ENCODE measurements at places on chromosomes 4 and X.

- no peaks in the 10 kb centered on the region for H3K36me3 ChIP-seq
- no peaks in the 10 kb centered on the region for H3K27me3 ChIP-seq
- H3K4me1 ChIP-seq = no peaks in the 10 kb centered on the region
- no peak for DNase-seq
- H3K27ac ChIP-seq = no peak overlapping the region
These were observed 525.4 kb upstream of the HS3ST1 start for GRCh38 chr4:11954093-11954492.

DNA sequence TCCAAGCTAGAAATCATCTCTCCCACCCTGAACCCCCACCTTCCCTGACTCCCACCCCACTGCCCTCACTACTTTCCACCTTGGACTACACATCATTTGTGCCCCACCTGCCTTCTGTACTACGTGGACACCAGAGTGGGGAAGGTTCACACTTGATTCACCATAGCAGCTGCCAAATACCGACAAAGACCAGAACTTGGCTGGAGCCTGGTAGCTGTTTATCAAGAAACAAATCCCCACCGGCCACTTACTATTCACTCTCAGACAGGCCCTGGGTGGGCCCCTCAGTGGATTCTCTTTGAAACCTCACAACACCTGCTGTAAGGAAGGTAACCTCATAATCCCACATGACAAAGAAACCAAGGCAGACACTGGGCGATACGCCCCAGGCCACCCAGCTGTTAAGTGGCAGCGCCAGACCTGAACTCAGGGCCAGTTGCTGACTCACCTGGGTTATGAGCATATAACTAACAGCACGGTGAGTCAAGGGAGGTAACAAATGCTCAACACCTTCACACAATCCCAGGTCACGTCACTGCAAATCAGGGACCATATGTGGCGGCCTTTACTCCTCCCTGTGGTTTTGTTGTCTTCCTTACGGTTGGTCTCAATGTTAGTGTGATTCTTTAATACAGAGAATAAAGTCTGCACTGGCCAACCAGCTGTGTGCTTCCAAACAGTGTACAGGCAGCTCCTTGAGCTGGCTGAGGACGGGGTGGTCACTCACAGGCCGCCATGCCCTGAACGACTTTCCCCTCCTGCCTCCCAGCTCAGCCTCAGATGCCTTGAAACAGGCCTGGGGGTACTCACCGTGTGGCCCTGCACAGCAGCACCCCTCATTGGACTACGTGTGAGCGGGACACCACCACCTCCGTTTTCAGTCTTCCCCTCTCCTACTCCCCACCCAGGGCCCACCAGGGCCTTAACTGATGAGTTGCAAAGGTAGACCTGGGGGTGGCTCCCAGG lies 7.5 kb downstream of the WDR1 start:
- DNase-seq = peak; percentile 37
- H3K4me1 ChIP-seq = peaks cover 100% of the 10 kb centered on the region
- H3K36me3 ChIP-seq = peaks cover 89% of the 10 kb centered on the region
- H3K27ac ChIP-seq = peak overlapping the region; percentile 74
- H3K27me3 ChIP-seq = no peaks in the 10 kb centered on the region

DNA sequence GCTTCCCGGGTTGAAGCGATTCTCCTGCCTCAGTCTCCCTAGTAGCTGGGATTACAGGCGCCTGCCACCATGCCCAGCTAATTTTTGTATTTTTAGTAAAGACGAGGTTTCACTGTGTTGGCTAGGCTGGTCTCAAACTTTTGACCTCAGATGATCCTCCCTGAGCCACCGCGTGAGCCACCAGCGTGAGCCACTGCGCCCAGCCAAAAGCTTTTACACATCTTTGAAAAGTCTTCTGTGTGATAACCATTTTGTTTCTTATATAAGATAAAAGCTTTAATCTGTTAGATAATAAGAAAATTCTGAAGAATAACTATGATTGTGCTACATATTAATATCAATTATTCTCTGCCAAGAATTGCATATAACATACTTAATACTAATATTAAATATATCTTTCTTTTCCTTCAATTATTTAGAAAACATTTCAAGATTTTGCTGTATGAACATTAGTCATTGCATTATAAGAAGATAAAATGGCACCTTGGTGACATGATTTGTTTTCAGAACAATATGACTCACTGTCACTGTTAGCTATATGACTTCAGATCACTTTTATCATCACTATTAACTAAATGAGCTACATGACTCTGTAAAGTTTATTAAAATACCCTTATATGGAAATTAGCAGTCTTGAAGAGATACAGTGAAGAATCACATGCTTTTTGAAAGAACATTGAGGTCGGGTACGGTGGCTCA lies 33.4 kb downstream of the RUFY3 start:
- H3K36me3 ChIP-seq = no peaks in the 10 kb centered on the region
- H3K4me1 ChIP-seq = no peaks in the 10 kb centered on the region
- no peaks in the 10 kb centered on the region for H3K27me3 ChIP-seq
- no peak overlapping the region for H3K4me3 ChIP-seq
- H3K27ac ChIP-seq = no peak overlapping the region
- no peak for DNase-seq

- no peaks in the 10 kb centered on the region for H3K27me3 ChIP-seq
- H3K27ac ChIP-seq = no peak overlapping the region
- no peak overlapping the region for H3K4me3 ChIP-seq
- H3K4me1 ChIP-seq = no peaks in the 10 kb centered on the region
These were observed 41.6 kb downstream of the KANTR start for GRCh38 chrX:53135581-53135980.

- H3K4me3 ChIP-seq = no peak overlapping the region
- no peaks in the 10 kb centered on the region for H3K4me1 ChIP-seq
- no peak overlapping the region for H3K27ac ChIP-seq
- no peaks in the 10 kb centered on the region for H3K27me3 ChIP-seq
These were observed 1163.5 kb upstream of the PABPC4L start for GRCh38 chr4:135365065-135365464.

DNA sequence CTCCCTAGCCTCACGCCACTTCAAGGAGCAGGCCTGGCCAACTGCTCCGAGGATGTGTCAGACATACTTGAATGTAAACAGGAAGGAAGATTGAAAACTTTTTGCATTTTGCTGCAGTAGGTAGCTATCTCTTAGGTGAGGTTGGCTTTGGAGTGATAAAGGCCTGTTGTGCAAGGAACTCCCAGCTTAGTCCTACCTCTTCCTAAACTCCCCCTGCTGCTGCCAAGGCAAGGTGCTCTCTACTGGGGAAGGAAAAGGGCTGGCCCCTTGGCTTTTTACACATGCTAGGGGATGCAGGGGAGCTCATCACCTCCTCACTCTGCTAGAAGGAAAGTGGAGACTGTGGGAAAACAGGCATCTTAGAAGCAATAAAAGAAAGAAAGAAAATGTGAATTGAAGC lies 10.7 kb upstream of the BRS3 start:
- H3K4me1 ChIP-seq = no peaks in the 10 kb centered on the region
- DNase-seq = no peak
- no peaks in the 10 kb centered on the region for H3K36me3 ChIP-seq
- no peak overlapping the region for H3K4me3 ChIP-seq
- no peak overlapping the region for H3K27ac ChIP-seq

- no peaks in the 10 kb centered on the region for H3K4me1 ChIP-seq
- H3K36me3 ChIP-seq = no peaks in the 10 kb centered on the region
- no peak overlapping the region for H3K27ac ChIP-seq
- H3K4me3 ChIP-seq = no peak overlapping the region
- H3K27me3 ChIP-seq = no peaks in the 10 kb centered on the region
These were observed 51.9 kb upstream of the DHRSX start for GRCh38 chrX:2552621-2553201.

GRCh38 chr4:78059524-78059889 lies 2.4 kb downstream of the FRAS1 start:
- no peaks in the 10 kb centered on the region for H3K36me3 ChIP-seq
- H3K4me1 ChIP-seq = peaks cover 34% of the 10 kb centered on the region
- H3K4me3 ChIP-seq = peak overlapping the region; percentile 28
- H3K27ac ChIP-seq = no peak overlapping the region

DNA sequence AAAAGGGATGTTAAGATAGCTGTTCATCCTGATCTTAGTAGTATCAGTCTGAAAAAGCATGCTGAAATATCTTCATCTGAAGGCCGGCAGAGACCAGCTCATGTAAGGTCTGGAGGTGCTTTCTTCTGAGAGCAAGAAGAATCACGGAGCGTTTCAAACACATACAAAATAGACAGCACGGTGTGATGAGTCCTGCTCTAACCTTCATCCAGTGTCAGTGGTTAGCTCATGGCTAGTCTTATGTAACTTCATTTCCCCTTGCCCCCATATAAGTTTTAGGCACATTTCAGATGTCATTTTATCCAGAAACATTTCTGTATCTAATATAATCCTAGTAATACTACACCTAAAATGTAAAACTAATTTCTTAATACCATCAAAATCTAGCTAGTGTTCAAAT lies 27.8 kb downstream of the ADD1 start:
- peaks cover 32% of the 10 kb centered on the region for H3K4me1 ChIP-seq
- no peak for DNase-seq
- peaks cover 27% of the 10 kb centered on the region for H3K36me3 ChIP-seq
- H3K27ac ChIP-seq = no peak overlapping the region
- H3K4me3 ChIP-seq = no peak overlapping the region
- H3K27me3 ChIP-seq = no peaks in the 10 kb centered on the region

GRCh38 chrX:41317477-41318208 lies 16.3 kb upstream of the DDX3X start:
- no peaks in the 10 kb centered on the region for H3K4me1 ChIP-seq
- H3K4me3 ChIP-seq = no peak overlapping the region
- H3K27me3 ChIP-seq = no peaks in the 10 kb centered on the region
- DNase-seq = no peak
- no peak overlapping the region for H3K27ac ChIP-seq
- no peaks in the 10 kb centered on the region for H3K36me3 ChIP-seq

DNA sequence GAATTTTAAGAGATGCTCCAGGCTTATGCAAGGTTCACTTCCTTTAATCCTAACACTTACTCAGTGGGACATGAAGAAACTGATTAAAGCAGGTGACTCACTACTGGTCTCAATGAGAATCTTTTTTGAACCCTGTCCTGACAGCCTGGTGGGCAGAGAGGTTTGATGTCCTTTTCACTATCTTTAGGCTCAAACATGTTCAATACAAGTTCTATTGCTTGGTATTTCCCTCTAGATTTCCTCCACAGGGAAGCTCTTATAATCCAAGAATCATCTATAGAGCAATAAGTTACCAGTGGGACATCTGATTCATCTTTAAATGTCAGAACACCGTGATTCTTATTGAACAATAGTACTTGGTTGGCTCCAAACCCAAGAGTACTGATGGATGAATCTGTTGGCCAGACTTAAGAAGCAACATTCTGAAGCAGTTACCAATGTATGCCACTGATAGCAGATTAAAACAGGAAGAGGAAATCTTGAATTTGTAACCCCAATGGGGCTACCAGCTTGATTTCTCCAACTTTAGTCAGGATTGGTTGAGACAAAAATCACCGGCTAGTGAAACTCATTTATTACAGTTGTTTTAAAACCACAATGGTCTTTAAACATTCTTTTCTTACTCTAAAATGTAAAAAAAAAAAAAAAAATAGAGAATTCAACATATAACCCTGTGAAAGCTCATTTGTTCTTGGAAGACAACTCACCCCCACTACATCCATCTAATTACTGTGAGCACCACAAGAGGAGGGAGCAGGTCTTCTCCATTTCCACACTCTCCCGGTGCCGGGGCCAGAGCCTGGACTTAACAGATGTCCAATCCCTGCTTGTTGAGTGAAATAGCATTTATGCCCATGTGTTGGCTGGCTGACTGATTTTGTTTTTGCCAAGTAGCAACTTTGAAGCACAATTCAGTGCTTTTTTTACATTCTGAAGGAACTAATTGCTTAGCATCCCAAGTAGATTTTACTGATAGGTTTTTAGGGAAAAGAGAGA lies 43.3 kb downstream of the FGFBP1 start:
- H3K4me1 ChIP-seq = no peaks in the 10 kb centered on the region
- no peak for DNase-seq
- H3K27me3 ChIP-seq = peaks cover 12% of the 10 kb centered on the region
- H3K36me3 ChIP-seq = no peaks in the 10 kb centered on the region

GRCh38 chr4:185145572-185145971 lies 2.5 kb downstream of the SLC25A4 start:
- H3K27me3 ChIP-seq = no peaks in the 10 kb centered on the region
- H3K4me3 ChIP-seq = no peak overlapping the region
- H3K27ac ChIP-seq = no peak overlapping the region
- no peak for DNase-seq

GRCh38 chr4:81650606-81651242 lies 179.0 kb upstream of the RASGEF1B start:
- no peaks in the 10 kb centered on the region for H3K36me3 ChIP-seq
- no peak for DNase-seq
- H3K4me3 ChIP-seq = no peak overlapping the region
- no peaks in the 10 kb centered on the region for H3K27me3 ChIP-seq
- peaks cover 4% of the 10 kb centered on the region for H3K4me1 ChIP-seq

DNA sequence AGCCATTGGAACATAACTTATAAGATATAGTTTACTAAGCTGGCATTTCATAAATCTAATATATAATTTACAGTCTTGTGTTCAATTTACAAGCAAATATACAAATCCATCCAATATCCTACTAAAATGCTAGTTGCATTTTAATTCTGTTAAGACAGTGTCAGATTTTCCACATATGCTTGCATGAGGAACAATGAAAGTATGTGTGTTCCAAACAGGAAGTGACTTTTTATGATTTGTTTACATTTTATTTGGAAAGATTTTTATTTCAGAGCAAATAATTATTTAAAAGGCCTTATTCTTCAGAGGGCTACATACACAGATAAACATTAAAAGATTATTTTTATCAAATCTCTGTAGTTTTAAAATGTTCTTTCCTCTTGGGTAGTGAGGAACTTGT lies 130.1 kb downstream of the KLHL34 start:
- no peaks in the 10 kb centered on the region for H3K4me1 ChIP-seq
- H3K27ac ChIP-seq = no peak overlapping the region
- no peak for DNase-seq
- no peaks in the 10 kb centered on the region for H3K36me3 ChIP-seq
- H3K4me3 ChIP-seq = no peak overlapping the region
- H3K27me3 ChIP-seq = no peaks in the 10 kb centered on the region

- H3K27ac ChIP-seq = peak overlapping the region; percentile 59
- H3K4me1 ChIP-seq = peaks cover 99% of the 10 kb centered on the region
- H3K27me3 ChIP-seq = no peaks in the 10 kb centered on the region
- H3K36me3 ChIP-seq = peaks cover 98% of the 10 kb centered on the region
These were observed 19.6 kb downstream of the WDR1 start for GRCh38 chr4:10096978-10097335.

DNA sequence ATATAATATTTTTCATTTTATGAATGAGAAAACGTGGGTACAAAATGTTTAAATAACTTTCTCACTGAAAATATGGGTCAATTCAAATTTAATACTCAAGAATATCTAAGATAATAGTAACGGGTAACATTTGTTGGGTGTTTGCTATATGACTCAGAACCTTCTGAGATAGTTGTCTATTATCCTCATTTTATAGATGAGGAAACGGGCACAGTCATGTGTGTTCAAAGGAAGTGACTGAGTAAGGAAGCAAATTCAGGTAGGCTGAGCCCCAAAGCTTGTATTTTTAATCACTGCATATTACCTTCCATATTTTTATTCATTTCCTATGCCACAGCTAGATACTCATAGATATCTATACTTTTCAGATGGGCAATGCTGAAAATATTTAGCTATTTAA lies 12.2 kb upstream of the CAMK2D start:
- peaks cover 5% of the 10 kb centered on the region for H3K4me1 ChIP-seq
- no peak overlapping the region for H3K27ac ChIP-seq
- H3K4me3 ChIP-seq = no peak overlapping the region
- H3K36me3 ChIP-seq = no peaks in the 10 kb centered on the region
- no peak for DNase-seq

GRCh38 chrX:33001107-33001506 lies 210.2 kb downstream of the DMD start:
- H3K4me1 ChIP-seq = no peaks in the 10 kb centered on the region
- no peaks in the 10 kb centered on the region for H3K36me3 ChIP-seq
- H3K4me3 ChIP-seq = no peak overlapping the region
- DNase-seq = no peak
